ENCODE measurements at places on chromosomes 4 and X.

DNA sequence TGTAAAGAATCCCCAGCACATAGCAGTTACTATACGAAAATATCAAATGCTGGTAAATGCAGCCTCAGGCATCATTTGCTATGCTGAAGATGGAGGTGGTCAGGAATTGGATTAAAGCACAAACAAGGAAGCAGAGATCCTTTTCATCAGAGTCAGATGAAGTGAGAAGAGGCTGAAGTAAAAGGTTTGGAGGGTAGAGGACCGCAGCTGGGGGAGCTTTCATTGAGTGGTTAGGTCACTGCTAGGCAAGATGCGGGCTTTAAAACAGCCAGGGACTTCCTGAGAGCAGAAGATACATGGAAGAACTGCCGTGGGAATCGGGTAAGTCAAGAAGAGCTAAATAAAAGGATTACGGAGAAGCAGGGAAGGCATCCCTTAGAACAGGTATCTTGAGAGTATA, 351.4 kb downstream of the UNC5C start:
- DNase-seq, result no peak

DNA sequence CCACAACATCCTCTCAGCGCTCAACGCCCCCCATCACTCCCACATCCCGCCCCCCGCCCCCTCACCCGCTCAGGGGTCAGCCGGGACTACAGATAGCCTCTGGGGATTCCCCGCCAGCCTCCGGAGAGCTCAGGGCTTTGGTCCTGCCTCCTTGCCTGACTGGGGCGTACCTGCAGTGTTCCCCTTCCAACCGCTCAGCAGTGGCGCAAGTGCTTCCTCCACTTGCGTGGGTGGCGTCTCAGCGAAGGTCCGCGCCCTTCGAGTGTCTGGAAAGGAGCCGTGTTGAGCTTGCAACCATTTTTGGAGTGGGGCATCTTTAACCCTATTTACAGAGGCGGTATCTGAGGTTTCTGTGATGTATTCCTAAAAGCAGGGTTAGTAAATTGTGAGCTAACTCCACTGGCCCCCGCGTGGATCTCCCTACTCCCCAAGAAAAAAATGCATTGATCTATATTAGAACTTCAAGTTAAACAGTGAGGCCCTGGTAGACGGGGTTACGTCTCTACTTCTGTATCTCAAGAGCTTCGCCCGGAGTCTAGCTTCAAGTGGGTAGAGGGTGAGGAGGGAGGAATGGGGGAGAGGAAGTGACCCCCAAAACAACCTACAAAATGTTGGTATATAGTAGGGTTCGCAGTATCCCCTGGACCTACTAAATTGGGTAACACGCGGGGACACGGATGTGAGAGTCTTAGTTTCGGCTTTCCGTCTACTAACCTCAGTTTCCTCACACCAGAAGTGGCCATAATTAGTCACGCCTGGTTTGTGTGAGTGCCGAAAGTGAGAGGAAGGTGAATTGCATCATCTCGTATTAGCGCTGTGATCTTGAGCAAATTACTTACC, 16.1 kb downstream of the NKX3-2 start:
- peak; percentile 54 for DNase-seq

GRCh38 chr4:116005037-116005805, 891.8 kb upstream of the NDST4 start:
- no peak for DNase-seq

GRCh38 chr4:14368391-14368790, 633.9 kb upstream of the CPEB2 start:
- no peak for DNase-seq

DNA sequence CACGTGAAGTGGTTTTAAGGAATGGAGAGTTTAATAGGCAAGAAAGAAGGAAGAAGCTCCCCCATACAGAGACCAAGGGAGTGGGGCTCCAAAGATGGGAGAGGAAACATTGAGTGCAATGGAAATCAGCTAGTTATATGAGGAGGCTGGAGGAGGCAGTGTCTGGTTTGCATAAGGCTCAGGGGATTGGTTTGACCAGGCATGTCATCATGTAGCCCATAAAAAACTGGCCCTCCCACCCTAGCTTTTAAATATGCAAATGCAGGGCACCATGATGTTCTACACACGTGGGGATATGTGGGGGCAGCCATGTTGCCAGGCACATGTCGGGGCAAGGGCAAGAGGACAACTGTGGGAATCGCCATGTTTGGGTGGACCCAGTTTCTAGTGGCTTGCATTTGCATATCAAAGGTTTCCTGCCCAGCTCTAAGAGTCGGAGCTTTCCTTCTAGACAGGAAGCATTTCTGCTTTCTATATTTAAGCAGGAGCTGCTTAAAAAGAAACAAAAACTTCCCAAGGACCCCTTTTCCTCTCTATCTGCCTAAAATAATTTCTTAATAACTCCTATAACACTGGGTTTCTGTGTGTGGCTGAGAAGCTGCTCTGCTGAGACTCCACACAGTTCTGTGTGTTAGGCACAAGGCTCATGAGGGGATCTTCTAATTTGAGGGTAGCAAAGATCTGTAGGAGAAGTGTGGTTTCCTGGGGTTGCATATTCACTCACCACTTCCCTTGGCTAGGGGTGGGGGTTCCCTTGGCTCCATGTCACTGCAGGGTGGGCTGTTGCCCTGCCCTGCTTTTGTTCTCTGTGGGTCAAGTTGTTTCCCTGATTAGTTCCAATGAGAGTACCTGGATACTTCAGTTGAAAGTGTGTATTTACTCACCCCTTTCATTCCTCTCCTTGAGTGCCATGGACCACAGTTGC, 113.5 kb downstream of the VSIG4 start:
- DNase-seq, result no peak

DNA sequence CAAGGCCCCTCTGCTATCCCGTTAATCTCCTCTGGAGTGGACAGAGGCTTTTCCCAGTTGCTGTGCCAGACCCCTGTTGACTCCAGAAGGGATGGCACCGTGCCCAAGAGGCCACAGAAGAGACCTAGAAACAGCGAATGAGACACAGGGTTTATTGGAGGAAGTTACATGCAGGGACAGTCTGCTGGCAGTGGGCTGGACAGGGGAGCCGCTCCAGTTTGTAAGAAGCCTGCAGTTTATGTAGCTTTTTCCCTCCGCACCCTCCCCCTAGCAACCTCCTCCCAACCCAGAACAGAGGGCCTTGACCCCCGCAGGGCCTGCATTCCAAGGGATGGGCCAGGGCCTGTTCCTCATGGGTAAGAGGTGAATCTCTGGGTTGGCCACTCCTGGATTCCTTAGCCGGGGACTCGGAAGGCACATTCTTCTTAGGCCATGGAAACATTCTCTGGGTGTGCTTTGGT, 216.8 kb upstream of the PSAPL1 start:
- DNase-seq, result no peak

GRCh38 chrX:40581336-40581920, 658 bp downstream of the ATP6AP2 start:
- no peak for DNase-seq

GRCh38 chr4:88177983-88178625, 19.7 kb upstream of the ABCG2 start:
- no peak for DNase-seq

GRCh38 chrX:48831909-48832291, 3.5 kb downstream of the PCSK1N start:
- DNase-seq, result no peak

DNA sequence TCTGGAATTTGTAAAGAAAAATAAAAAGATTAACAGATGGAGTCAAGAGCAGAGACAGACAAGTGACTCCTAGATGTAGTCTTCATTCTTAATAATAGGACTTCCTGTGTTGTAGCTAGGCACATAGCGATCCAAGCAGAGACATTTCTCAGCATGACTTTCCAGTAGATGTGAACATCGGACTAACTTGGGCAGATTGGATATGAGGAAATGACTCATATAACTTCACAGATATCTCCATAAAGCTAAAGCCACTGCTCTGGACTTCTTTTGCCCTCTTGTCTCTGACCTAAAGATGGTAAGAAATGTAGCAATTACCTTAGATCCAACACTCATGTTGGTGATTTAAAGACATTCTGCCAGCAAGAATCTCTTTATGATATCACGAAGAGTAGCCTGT, 131.7 kb downstream of the EPHA5 start:
- DNase-seq, result no peak

- DNase-seq, result no peak
These were observed 92.4 kb downstream of the CXCL13 start for GRCh38 chr4:77697860-77698590.

GRCh38 chr4:162683659-162684370, 482.9 kb downstream of the NAF1 start:
- no peak for DNase-seq

DNA sequence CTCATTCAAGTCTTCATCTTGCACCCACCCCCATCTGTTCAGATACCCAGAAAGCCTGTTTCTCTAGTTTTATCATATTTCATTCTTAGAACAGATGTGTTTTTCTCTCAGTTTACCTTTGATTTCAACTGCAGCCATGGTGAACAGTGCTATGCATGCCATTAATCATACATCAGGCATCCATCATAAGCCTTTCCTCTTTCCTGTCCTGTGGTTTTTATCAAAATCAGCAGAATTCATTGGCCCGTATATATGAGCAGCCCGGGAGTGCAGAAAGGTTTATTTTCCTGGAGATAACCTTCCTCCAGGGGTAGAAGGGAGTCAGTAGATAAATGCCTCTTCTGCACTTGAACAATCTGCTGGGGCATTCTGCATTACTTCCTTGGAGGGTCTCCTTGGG, 65.7 kb downstream of the IL21 start:
- no peak for DNase-seq

- no peak for DNase-seq
These were observed 31.1 kb upstream of the CLNK start for GRCh38 chr4:10715696-10716095.

GRCh38 chr4:137892134-137892533, 350.0 kb downstream of the SLC7A11 start:
- DNase-seq, result no peak

DNA sequence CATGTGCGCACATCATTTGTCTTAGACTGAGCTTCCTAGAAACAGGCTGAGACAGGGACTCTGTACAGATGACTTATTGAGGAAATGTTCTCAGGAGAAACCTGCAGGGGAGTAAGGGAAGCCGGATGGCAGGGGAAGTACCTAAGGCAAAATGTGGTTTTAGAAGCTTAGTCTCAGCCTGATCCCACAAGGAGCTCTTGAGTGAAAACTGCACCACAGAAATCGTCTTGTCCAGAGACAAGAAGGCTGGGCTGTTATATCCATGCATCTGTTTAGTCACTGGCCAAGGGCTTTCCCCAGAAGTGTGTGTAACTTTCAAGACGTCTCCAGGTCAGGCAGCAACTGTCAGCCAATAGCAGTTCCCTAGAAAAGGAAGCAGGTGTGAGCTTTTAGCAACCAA, 86.0 kb downstream of the FUNDC1 start:
- DNase-seq, result no peak

DNA sequence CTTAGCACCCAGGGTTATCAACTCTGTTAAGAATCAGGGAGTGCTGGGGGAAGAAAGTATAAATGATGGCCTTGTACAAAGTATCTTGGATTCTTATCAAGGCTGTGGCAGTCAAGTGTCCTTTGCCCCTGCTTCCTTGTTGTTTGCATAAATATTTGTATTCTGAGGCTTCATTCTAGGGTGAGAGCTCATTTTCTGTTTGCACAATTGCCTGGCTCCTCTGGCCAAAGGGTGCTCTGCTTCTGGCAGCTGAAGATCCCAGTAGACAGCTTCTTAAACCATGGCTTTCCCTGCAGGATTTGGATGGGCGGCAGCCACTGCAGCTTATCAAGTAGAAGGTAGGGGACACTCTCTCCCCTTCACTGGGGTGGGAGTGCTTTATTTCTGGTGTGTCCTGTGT, at the start of gene GBA3:
Gene GBA3 (plus strand): TSS at position 202 of the 400 bp plus-strand sequence.
- DNase-seq, result no peak

- no peak for DNase-seq
These were observed 36.6 kb downstream of the ZFP42 start for GRCh38 chr4:188032170-188032569.

DNA sequence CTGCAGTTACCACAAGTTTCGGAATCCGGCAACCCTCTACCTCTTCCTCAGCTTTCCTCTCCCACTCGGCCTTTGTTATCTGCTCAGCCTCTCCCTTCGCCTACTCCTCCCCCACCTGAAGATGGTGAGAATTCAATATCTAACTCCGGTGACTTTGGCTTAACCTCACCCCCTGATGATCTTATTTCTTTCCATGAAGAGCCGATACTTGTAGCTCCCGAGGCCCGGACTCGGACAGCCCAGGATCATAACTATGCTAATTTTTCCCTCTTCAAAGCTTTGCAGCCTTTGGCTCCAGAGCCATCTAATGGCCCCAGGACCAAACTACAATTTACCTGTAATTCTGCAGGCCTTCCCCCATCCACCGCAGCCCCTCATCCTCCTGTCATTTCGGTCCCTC, 32.0 kb upstream of the MGST2 start:
- no peak for DNase-seq

- DNase-seq, result no peak
These were observed 5.8 kb upstream of the USO1 start for GRCh38 chr4:75718529-75718928.

- DNase-seq, result no peak
These were observed 3.9 kb downstream of the FGF2 start for GRCh38 chr4:122830426-122831095.

DNA sequence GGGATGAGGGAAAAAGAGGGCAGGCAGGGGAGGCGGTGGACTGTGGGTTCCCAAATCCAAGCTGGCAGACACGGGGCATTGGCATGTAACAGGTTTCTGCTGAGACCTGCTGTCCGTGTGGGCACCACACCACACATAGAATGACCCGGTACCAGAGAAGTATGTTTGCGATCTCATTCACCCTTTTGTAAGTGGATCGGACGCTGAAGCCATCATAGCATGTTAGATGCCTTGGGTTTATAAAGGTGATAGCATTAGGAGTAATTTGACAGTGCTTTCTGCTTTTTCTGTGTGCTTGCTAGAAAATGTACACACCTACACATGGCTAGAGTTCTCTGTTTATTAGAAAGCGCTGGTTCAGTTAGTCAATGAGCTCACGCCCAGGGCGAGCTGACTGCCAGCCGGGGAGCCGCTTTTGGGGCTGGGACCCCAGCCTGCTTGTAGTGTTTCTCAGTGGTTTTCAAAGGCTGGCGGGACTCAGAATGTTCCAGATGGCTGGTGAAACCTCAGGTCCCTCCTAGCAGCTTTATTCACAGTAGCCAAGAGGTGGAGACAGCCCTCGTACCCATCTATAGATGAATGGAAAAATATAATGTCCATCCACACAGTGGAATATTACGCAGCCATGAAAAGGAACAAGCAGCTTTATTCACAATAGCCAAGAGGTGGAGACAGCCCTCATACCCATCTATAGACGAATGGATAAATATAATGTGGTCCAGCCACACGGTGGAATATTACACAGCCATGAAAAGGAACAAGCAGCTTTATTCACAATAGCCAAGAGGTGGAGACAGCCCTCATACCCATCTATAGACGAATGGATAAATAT, 579 bp downstream of the IL3RA start:
- DNase-seq, result no peak

GRCh38 chr4:182715548-182715947, 201.6 kb downstream of the DCTD start:
- DNase-seq, result no peak
